Activated T-helper 17 cell treated with anti-CD3 and anti-CD28 coated beads, Interleukin-2, amount 50 U/mL, for 72 hours (primary cell): ENCODE measurements at places on chromosomes 7 and 10. TPM values are rescaled to one million over a fixed set of nuclear protein-coding genes. Genes with fewer than 3 reads are reported as not detected.

DNA sequence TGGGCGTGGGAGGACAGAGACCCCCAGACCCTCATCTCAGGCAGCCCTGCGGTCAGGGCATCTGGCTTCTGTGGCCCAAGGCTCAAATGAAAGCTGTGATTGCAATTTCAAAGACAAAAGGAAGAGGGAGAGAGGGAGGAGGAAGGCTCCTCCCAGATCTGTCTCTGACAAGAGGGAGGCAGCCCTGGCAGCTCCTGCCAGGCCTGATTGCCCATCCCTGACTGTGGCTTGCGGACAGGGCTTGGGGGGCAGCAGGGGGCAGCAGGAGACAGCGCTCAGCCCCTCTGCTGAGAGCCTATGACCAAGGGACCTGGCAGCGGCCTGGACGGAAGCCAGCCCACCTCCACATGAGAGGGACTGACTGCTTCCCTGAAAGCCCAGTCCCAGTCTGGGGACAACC, 91.8 kb downstream of the PTPRN2 start:
- peak; percentile 40 for ATAC-seq

- ATAC-seq = no peak
Observed at GRCh38 chr10:114684822-114685209, 26.7 kb upstream of the ABLIM1 start.

The OPN1SW gene
- total RNA-seq = not detected

- ATAC-seq = no peak
Observed at GRCh38 chr7:26948617-26949118, 84.3 kb upstream of the SKAP2 start.

- ATAC-seq = no peak
Observed at GRCh38 chr7:24740871-24741270, 16.4 kb downstream of the GSDME start.

- no peak for ATAC-seq
Observed at GRCh38 chr10:88608780-88609179, 22.2 kb downstream of the LIPJ start.

- ATAC-seq = peak; percentile 10
Observed at GRCh38 chr7:150717814-150718420, 1.5 kb downstream of the GIMAP1 start.

The COL28A1 gene
- total RNA-seq = 0.13 TPM

GRCh38 chr7:83837683-83838082, 188.7 kb upstream of the SEMA3E start:
- no peak for ATAC-seq

DNA sequence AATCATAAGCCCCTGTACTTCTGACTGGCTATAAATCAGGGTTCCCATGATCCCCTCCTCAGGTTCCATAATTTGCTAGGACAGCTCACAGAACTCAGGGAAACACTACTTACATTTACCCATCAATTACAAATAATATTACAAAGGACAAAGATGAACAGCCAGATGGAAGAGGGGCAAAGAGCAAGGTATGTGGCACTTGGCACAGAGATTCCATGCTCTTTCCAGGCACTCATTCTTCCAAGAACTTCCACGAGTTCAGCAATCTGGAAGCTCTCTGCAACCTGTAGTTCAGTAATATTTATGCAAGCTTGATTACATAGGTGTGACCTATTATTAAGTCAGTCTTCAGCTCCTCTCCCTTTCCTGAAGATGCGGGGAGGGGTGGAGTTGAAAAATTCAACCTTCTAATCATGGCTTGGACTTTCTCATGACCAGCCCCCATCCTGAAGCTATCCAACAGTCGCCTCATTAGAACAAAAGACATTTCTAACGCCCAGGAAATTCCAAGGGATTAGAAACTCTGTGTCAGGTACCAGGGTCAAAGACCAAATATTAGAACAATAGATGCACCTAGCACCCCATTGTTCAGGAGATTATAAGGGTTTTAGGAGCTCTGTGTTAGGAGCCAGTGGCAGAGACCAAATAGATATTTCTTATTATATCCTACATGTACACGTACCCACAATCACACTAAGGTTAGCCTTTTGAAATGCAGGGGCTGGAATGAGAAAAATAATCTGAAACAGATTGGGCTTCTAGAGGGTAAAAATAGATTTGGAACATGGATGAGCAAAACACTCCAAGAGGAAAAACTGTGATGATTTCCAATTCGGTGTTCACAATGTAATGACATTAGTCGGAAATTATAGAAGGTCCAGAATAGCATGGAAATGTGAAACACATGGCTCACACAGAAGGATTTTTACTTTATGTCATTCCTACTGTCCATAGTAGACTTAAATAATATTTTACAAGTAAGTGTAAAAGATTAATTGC, 7.0 kb downstream of the ANKMY2 start:
- ATAC-seq = no peak

DNA sequence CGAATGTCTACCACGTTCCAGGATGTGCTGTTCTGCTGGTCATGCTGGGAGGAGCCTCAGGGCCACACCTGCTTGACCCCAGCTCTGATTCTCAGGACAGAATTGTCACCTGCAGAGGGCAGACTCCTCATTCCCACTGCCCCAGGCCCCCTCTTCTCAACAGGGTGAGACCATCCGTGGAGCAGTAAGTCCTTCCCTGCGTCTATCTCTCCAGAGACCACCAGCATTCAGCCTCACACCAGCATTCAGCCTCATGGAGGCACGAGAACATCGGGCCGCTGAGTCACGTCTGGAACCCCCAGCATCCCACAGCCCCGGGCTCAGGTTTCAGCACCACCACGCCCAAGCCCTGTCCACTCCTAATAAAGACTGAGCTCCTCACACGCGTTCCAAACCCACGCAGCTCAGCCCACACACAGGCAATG, 273.4 kb downstream of the DIP2C start:
- ATAC-seq = no peak

DNA sequence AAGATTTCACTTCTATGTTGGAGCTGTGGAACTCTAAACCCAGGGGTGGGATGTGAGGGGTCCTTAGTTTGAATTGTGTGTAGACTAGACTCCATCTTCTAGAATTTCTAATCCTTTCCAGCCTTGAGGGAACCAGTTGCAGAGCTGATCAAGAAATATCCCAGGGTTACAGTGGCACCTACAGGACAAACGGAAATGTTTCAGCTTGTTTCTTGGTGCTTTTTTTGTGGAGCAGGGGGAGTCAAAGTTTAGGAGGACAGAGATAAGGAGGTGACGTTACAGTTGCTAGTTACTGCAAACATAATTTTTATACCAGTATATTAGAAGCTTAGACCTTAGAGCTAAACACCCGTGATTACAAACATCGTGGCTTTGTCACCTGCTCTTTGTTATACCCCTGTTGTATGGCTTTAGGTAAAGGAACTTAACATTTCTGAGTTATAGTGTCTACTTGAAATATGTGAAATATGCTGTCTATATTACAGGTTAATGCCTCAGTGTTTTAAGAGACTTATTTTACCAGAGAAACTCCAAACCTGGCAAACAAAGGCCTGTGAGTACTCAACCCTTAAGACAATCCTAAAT, 84.5 kb upstream of the DYNC1I1 start:
- ATAC-seq = no peak

GRCh38 chr10:89588671-89589070, 53.3 kb upstream of the SLC16A12 start:
- ATAC-seq = no peak

DNA sequence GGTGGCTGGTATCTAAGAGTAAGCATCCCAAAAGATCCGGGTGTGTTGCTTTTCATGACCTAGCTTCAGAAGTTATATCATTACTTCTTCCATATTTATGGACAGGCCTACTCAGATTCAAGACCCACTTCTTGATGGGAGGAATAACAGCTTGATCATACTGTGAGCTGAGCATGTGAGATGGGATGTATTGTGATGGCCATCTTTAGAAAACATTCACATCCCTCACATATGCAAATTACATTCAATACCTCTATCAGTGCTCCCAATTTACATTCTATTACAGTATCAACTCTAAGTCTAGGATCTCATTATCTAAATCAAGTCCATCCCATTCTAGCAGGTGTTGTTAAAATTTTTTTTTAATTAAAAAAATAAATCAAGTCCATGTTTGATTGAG, 99.8 kb upstream of the OIT3 start:
- ATAC-seq = no peak

The BEND7 gene
- total RNA-seq = not detected

- no peak for ATAC-seq
Observed at GRCh38 chr10:77715536-77715935, 77.9 kb upstream of the KCNMA1 start.

The XRCC2 gene
- total RNA-seq = 26.7 TPM

DNA sequence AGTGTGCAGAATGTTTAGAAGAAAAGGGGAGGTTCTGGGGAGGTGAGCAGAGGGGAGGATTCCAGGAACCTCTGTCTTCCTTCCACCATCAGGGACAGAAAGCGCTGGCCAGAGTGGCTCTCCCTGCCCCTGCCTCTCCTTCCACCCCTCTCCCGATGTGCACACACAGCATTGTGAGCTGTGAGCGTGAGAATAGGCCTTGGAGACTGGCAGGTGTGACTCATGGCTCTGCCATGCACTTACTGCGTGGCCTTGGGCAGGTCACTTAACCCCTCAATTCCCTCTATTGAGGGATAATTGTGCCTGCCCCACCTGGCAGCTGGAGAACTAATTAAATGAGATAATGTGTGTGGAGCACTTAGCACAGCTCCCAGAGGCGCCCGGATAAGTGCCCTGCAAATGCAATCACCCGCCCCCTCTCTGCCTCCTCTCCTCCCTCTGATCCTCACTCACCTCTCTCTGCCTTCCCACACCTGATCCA, 115.4 kb downstream of the ZMIZ1 start:
- peak; percentile 32 for ATAC-seq

The STAMBPL1 gene
- 27.6 TPM for total RNA-seq

GRCh38 chr7:27921081-27921836, 181.3 kb downstream of the TAX1BP1 start:
- ATAC-seq = peak; percentile 48

- ATAC-seq = no peak
Observed at GRCh38 chr10:4847561-4848355, 21.8 kb downstream of the AKR1E2 start.

DNA sequence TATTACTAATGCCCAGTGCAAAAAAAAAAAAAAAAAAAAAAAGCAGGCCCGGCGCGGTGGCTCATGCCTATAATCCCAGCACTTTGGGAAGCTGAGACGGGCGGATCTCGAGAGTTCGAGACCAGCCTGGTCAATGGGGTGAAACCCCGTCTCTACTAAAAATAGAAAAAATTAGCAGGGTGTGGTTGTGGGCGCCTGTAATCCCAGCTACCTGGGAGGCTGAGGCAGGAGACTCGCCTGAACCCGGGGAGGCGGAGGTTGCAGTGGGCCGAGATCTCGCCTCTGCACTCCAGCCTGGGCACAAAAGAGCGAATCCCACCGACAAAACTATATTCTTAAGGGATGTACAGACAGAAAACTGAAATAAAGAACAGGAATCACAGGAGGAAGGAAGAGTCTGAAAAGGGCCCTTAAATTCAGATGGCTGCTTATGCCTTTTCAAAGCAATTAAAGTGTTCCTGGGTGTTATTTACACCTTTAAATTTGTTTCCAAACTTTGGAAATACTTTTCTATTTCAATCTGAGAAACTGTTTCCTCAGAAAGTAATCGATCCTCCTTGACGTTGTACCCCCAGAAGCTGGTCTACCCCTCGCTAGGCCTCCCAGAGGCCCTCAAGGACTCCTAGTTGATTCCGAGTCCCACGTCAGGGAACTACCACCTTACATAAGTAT, 2.0 kb upstream of the KMT2E start:
- ATAC-seq = no peak

The ASB10 gene
- total RNA-seq = not detected

GRCh38 chr7:3518546-3518945, 217.5 kb downstream of the SDK1 start:
- ATAC-seq = no peak

GRCh38 chr7:41385996-41386395, 316.9 kb downstream of the INHBA start:
- no peak for ATAC-seq

GRCh38 chr7:143493751-143494150, 16.1 kb downstream of the TAS2R41 start:
- ATAC-seq = peak; percentile 67

The INSYN2A gene
- total RNA-seq = not detected

DNA sequence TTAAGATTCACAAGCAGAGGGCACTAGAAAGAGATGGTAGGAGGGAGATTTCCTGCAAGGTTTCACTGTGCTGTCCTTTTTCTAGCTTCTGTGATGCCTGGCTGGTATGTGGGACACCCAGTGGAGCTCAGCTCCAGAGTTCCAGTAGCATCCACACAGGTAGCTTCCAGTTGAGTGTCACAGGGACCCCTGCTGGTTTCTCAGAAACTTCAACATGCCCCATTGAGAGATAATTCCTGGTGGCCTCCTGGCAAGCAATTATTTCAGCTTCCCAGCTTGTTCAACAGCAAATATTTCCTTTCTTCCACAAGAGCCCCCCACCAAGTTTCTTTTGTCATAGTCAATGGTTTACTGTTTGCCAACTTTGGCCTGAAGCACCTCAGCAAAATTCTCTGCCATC, 858.7 kb downstream of the REEP3 start:
- ATAC-seq = no peak

DNA sequence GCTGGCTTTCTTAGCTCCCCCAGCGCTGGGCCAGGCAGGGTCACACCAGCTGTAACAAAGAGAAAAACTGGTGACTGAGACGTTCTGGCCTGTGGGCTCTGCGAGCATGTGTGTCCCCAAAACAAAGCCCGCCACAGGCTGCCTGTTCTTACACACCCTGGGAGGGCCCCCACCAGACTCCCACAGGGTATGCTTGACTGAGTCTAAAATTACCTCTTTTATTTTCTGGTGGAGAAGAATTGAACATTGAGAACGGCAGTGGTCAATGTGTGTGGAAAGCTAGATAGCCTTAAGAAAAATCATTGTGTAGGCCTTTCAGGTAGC, 808 bp downstream of the C10orf71 start:
- no peak for ATAC-seq

DNA sequence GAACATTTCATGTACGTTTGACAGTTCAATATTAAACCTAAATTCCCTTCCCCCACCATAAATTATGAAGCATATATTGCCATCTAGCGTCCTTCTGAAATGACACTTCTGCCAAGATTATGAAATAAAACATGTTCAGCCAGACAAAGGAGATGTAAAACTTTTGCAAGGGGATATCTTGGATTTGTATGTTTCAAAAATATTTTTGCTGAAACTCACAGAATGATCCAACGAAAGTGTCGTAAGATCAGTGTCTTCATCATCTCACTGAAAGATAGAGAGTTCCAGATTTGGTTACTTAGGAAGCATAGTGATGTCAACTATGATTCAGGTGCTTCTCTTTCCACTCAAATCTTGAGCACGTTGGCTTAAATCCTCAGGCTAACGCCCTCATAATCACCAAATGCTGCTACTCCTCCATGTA, 904.3 kb downstream of the XPNPEP1 start:
- ATAC-seq = no peak

The PLAC9 gene
- not detected for total RNA-seq

The CALCR gene
- not detected for total RNA-seq

DNA sequence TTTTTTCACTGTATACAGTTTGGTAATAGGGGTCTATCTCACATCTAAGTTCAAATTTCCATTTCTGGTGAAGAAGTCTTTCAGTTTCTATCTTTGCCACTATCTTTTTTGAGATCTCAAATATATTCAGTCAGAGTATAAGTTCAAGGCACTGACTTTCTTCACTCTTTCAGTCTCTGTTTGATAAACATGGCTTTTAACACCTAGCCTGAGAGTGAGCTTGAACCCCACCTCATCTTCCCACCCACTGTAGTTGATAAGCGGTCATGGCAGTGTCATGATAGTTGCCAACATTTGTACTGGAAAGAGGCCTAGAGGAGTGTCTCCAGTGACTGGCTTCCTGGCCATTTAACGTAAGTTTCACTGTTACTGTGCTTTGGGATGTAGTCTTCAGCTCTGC, 41.2 kb upstream of the AGR3 start:
- ATAC-seq = peak; percentile 37

- no peak for ATAC-seq
Observed at GRCh38 chr7:39924122-39924521, 25.9 kb upstream of the CDK13 start.
